ENCODE measurements at places on chromosomes 3 and 15.

GRCh38 chr15:92907229-92907628, 7.1 kb downstream of the CHD2 start:
- peak; percentile 36 for DNase-seq

DNA sequence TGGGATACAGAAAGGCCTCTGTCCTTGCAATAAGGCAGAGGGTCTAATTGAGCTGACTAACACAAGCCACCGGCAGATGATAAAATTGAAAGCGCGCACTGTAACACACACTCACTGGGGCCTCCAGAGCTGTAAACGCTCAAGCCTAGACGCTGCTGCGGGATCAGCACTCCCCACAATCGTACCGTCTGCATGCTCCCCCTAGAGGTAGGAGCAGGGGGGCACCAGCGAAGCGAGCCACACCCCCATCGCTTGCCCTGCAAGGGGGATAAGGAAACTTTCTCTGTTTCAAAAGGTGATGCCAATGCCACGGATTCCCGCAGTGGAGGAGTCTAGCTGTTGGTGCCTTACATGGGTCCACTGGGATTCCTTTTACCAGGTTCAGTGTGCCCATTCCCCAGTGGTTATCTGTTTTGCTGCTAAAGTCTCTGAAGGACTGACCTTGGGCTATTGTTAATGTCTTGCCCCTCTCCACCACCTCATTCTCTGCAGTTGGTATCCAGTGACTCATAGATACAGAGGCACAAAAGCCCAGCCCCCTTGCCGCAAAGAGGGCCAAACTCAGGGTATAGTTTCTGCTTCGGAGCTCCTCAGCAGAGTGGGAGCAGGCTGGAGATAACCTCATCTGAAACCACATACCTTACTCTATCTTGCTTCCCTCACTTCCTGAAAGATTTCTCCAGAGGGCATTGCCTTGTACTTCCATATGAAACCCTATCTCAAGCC, 139.3 kb upstream of the KBTBD8 start:
- no peak for DNase-seq

- DNase-seq: peak; percentile 6
Measured at GRCh38 chr15:31353931-31354330, 27.3 kb downstream of the KLF13 start.

- peak; percentile 71 for DNase-seq
Measured at GRCh38 chr3:123028233-123028828, 768 bp upstream of the SEMA5B start.
